Type B pancreatic cell (in vitro differentiated cells): ENCODE measurements at places on chromosomes 6 and 20. TPM values are rescaled to one million over a fixed set of nuclear protein-coding genes. Genes with fewer than 3 reads are reported as not detected.

DNA sequence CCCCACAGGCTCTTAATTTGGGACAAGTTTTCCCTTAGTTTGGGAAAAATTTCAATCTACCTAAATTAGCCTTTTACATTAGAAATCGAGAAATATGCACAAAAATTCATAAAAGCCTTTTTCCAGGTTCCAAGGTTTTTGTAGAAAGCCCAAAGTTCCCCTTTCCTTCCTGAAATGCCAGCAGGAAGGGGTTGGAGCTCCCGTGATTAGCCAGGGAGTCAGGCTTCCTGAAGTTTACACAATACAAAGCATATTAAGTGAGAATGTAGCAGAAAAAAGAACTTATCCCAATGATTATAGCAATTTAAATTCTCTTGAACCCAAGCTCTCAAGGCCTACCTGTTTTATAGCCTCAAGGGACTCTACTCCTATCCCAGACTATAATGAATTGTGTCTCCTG lies 39.1 kb downstream of the SYNJ2 start:
- DNase-seq, result no peak

- peak; percentile 58 for DNase-seq
Measured at GRCh38 chr20:21682521-21682954, 22.9 kb upstream of the PAX1 start.

- no peak for DNase-seq
Measured at GRCh38 chr6:108648191-108648590, 87.5 kb downstream of the FOXO3 start.

GRCh38 chr20:3307078-3307477 lies 68.1 kb upstream of the SLC4A11 start:
- no peak for DNase-seq

DNA sequence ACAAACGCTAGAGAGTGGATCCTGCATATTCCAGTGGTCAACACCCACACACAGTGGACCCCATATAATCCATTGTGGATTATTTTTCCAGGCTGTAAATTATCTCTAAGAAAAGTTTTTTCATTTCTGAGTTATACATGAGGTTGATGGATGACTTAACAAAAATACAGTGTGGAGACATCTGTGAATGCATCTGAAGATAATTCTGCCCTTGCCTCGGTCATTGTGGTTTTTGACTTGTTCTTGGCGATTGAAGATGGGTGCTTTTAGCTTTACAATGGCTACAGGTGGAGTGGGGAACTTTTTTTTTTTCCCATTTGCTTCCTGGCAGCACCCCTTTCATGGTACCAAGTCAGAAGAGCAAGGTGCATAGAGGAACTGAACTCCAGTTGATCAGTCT lies 242.7 kb downstream of the MYLK4 start:
- DNase-seq, result no peak

- DNase-seq, result no peak
Measured at GRCh38 chr20:50681359-50682064, 9.8 kb downstream of the RIPOR3 start.

DNA sequence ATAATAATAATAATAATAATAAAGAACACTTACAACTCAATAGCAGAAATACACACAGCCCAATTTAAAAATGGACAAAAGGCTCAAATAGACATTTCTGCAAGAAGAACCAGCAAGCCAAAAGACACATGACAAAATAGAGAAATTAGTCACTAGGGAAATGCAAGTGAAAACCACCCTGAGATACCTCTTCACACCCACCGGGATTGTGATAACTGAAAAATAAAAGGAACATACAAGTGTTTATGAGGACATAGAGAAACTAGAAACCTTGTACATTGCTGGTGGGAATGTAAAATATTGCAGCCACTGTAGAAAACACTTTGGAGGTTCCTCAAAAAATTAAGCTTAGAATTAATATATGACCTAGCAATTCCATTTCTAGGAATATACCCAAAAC lies 59.2 kb downstream of the ZDHHC14 start:
- DNase-seq, result no peak

DNA sequence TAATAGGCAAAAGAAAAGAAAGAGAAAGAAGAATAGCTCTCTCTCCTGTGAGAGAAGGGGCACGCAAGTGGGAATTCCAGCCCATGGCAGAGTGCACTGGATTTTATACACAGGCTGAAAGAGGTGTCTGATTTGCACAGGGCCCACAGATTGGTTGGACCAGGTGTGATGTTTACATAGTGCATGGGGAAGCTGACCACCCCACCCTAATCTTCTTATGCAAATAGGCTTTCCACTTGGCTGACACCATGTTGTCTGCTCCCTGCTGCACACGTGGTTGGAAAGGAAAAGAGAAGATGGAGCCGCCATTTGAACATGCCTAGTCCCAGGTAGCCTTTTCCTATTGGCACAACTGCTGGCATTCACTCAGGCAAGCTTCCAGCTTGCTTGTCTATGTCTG lies 20.2 kb downstream of the MICA start:
- no peak for DNase-seq

DNA sequence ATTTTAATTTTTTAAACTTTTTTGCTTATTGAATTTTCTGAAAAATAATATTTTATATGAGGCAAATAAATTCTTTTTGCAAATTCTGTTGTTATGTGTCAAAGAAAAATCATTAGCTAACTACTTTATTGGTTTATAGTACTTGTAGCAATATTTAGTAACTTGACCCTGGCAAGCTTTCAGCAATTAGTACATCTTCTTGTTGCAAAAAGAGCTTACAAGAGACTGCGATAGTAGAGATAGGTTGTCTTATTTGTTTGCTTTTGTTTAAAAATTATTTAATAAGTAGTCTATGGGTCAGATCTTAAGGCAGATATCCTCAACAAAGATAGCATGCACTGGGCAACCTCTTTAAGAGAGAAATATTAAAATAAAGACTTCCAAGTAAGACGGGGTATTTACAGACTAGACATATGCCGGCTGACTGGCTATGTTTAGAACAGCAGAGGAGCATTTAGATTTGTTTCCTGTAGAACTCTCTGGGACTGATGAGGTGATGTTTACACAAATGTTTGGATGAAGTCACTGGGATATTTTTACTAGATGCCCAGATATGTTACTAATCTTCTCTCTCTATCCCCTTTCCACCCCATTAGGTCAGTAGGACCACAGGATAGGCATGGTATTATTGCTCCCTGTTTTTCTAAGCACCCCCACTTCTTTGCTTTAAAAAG lies 25.0 kb downstream of the VGLL2 start:
- DNase-seq, result no peak

GRCh38 chr6:105793130-105793529 lies 293.0 kb upstream of the PRDM1 start:
- DNase-seq, result no peak

DNA sequence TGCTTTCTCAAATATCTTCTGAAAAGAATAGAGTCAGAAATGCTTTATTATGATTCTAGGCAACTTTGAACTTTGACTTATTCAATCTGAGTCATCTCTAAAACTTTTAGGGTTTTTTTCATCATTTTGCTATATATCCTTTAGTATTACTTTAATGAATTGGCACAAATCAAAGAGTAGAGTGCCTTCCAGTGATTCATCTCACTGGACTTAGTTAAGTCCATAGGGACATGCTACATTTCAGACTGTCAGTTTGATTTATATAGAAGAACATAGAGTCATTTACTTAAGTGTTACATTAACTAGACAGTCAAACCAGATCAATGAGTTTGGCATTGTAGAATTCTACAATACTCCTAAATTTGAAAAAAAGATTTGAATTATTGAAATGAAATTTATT lies 1235.7 kb upstream of the MAP3K7 start:
- no peak for DNase-seq

DNA sequence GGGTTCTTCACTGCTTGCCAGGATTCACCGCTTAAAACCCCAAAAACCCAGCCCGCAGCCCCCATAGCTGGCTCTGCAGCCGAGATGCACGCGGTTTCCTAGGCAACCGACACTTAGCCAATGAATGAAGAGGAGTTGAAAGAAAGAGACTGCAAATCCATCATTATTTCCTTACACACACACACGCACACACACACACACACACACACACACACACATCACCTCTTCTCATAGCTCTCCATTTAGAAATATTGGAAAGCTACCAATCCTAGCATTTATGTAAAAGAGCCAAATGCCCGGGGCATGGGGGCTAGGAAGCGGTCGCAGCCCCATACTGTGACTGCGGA lies 3.4 kb upstream of the TUBB2B start:
- DNase-seq, result no peak

- no peak for DNase-seq
Measured at GRCh38 chr6:19723545-19723944, 113.6 kb upstream of the ID4 start.

DNA sequence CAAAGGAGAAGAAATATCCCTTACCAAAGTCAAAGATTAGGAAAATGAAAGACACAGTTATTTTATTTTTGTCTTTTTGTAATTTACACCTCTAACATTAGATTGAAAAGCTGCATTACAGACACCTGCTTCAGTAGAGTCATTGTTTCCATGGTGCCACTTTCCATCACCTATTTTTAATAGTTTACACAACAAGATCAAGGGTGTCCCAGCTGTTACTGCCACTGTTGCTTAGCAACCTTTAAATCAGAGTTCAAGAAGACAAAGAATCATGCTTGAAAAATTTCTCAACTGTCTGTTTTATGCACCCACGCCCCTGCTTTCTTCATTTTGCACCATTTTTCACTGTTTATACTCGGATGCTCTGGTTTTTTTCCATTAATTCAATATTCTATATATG lies 668.2 kb upstream of the GJE1 start:
- DNase-seq, result no peak

DNA sequence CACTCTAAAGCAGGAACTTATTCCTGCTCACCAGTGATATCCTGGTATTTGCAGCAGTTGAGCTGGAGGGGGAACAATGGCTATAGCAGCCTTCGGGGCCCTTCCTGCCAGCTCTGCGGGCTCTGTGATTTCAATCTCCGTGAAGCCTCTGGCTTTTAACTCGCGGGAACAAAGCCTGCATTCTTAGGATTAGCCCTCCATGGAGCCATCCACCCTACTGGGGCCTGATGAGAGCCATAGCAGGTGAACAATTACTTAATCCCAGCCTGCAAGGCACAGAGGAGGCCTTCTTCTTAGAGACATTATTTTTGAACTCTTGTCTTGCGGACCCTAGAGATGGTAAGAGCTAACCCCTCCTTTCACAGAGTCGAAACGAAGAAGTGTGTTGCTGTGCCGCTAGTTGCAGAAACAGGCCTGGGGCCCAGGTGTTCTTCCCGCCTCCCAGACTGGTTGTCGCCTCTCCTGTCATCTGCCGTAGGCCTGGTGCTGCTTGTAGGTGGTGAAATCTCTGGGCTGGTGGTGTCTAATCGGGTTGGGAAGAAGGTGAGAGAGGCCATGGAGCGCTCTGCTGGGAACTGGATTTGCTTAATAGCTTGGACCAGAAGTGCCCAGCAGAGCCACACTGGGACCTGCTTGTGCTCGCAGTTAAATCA lies 9.7 kb downstream of the GHRH start:
- no peak for DNase-seq

GGTLC1 gene
- not detected in 2 replicates for total RNA-seq

IL17A gene
- 0.17 TPM in 1 of 2 replicates, not detected in the other for total RNA-seq

PHACTR1 gene
- total RNA-seq, result 6.6 and 12.3 TPM in 2 replicates

ZC3H12D gene
- total RNA-seq, result 0.58 and 0.98 TPM in 2 replicates

METTL24 gene
- 2.0 and 10.0 TPM in 2 replicates for total RNA-seq
